ENCODE measurements at places on chromosomes 1 and 21. TPM values are rescaled to one million over a fixed set of nuclear protein-coding genes. Genes with fewer than 3 reads are reported as not detected.

DNA sequence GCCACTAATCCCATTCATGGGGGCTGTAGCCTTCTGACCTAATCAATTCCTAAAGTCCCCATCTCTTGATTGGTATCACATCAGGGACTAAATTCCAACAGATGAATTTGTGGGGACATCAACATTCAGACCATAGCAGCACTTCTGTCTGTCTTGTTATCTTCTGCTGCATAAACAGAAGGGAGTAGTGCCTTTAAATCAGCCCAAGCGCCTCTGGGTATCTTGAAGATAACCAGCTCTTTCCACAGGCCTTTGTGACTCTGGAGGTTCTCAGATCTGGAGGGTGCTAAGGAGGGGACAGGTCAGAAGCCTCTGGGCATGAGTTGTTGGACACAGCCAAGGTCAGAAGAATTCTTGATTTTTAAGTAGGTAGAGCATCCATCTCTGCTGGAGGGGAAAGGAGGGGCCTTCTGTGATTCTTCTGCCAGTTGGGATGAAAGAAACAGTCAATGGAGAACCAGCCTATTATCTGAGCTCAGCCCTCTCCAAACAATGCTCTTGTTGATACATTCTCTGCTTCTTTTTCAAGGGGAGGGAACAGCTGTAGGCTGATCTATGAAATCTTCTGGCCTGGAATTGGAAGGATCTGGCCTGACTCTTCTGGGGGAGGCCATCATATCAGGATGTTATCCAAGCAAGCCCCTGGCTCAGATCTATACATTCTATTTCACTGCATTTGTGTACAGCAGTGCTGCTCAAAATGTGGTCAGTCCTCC is 31.3 kb upstream of the LRIG2 start:
- no peaks in the 10 kb centered on the region for H3K36me3 ChIP-seq
- H3K27me3 ChIP-seq: peaks cover 3% of the 10 kb centered on the region
- peak overlapping the region; percentile 68 for H3K4me3 ChIP-seq
- DNase-seq: peak; percentile 3
- peak overlapping the region; percentile 92 for H3K27ac ChIP-seq

DNA sequence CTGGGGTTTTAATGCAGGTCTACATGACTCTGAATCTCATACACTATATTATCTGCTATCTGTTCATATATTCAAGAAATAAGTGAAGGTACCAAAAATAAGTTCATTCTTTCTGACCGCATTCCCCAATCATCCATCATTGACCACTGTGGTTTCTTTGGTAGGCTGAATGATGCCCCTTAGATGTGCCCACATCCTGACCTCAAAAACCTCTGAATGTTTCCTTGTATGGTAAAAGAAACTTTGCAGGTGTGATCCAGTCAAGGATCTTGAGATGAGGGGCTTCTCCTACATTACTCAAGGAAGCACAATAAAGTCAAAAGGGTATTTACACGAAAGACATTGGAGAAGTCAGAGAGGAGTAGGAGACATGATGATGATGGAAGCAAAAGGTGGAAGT is 60.6 kb upstream of the LRRC8B start:
- no peaks in the 10 kb centered on the region for H3K4me1 ChIP-seq
- H3K27ac ChIP-seq: no peak overlapping the region
- no peaks in the 10 kb centered on the region for H3K36me3 ChIP-seq

GRCh38 chr21:31524140-31524539 is 135.4 kb upstream of the SOD1 start:
- no peak for DNase-seq
- H3K4me1 ChIP-seq: no peaks in the 10 kb centered on the region
- H3K36me3 ChIP-seq: no peaks in the 10 kb centered on the region
- no peak overlapping the region for H3K4me3 ChIP-seq
- H3K27me3 ChIP-seq: peaks cover 3% of the 10 kb centered on the region
- H3K27ac ChIP-seq: no peak overlapping the region

DNA sequence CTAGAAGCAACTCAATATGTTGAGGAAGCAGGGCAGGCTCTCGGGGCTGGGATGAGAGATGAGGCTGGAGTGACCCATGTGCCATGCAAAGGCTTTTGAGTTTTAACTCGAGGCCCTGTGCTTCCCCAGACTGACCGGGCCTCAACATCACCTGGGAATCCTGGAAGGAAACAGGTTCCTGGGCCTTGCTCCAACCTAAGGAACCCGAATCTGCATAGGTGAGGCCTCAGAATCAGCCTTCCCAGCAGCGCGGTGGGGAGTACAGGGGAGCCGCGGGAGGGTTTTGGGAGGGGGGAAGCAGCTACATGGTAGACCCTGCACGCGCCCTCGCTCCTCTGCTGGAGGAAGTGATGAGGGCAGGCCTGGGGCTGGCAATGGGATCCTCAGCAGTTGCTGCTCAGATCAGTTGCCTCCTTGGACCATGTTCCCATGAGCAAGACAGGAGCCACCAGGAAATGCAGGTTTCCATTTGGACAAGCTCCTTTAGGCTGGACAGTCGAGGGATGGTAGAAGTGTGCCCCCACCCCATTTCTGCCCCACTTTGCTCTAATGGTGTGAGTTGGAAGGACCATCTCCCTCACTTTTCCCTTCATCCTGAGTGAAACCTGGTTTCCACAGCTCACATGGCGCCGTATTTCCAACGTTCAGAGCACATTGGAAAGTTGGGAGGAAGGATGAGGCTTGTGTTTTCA is 4.5 kb upstream of the KIAA1614 start:
- no peak overlapping the region for H3K27ac ChIP-seq
- H3K27me3 ChIP-seq: peaks cover 1% of the 10 kb centered on the region
- no peaks in the 10 kb centered on the region for H3K36me3 ChIP-seq
- no peak for DNase-seq

DNA sequence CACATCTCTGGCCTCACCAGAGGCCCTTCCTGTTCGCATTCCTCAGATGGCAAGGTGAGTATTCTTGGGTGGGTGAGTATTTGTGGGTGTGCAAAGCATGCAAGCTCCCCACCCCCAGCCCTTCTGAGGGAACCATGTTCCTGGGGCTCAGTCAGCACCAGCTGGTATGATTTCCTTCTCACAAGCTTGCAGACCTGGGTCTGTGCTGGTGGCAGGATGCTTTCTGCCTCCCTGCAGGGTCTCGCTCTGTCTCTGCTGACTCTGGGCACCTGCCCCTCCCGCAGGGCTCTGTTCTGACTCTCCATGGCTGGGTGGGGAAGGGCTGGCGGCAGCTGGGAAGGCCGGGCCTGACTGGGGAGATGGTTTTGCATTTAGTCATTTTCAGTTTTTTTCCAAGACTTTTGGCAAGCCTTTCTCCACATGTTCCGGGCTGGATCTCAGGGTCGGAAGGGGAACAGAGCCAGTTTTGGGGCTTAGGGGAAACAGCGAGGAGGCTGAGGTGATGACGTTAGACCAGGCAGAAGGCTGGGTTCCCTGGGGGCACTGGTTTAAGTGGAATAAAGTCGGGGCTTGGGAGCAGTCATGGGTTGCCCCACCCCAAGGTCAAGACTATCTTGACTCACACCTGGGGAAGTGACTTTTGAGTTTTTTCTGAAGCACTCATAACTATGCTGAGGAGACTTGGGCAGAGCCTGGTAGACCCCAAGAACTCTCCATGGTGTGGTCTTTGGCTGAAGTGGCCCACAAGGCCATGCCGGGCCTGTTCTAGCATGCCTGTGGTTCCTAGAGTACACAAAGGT is 6.2 kb downstream of the RASSF5 start:
- no peaks in the 10 kb centered on the region for H3K36me3 ChIP-seq
- peaks cover 5% of the 10 kb centered on the region for H3K27me3 ChIP-seq
- H3K4me1 ChIP-seq: peaks cover 53% of the 10 kb centered on the region
- peak overlapping the region; percentile 94 for H3K27ac ChIP-seq
- DNase-seq: peak; percentile 81

- no peaks in the 10 kb centered on the region for H3K36me3 ChIP-seq
- H3K4me1 ChIP-seq: peaks cover 17% of the 10 kb centered on the region
- H3K27ac ChIP-seq: no peak overlapping the region
- no peak for DNase-seq
- peaks cover 9% of the 10 kb centered on the region for H3K27me3 ChIP-seq
- H3K4me3 ChIP-seq: no peak overlapping the region
These were observed 35.7 kb upstream of the HLX start for GRCh38 chr1:220843481-220844011.

DNA sequence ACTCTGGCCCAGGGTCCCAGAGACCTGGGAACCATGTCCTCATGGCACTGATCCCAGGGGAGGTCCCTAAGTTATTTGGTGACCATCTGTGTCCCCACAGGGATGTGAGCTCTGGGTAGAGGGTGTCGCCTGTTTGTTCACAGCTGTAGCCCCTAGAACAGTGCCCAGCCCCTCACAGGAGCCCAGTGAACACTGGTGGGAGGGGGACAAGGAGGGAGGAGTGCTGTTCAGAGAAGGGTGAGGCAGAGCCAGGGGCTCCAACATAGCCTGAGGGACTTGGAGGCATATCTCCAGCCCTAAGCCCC is 450.4 kb downstream of the MATN1 start:
- H3K4me3 ChIP-seq: no peak overlapping the region
- H3K36me3 ChIP-seq: no peaks in the 10 kb centered on the region
- no peak overlapping the region for H3K27ac ChIP-seq
- no peaks in the 10 kb centered on the region for H3K4me1 ChIP-seq

MIA3 gene
- 57.5 TPM for total RNA-seq

SLAMF8 gene
- 0.25 TPM for total RNA-seq

NOTCH2 gene
- 122 TPM for total RNA-seq

CHIA gene
- not detected for total RNA-seq

WDR64 gene
- total RNA-seq: not detected

DYNLT5 gene
- total RNA-seq: 1.2 TPM

All from HFFc6 (cell line).